ENCODE measurements at places on chromosomes 6 and 20.

- no peak for DNase-seq
These were observed 182.2 kb downstream of the COL12A1 start for GRCh38 chr6:75023634-75024033.

GRCh38 chr6:11645016-11645415 lies 107.5 kb downstream of the TMEM170B start:
- no peak for DNase-seq

DNA sequence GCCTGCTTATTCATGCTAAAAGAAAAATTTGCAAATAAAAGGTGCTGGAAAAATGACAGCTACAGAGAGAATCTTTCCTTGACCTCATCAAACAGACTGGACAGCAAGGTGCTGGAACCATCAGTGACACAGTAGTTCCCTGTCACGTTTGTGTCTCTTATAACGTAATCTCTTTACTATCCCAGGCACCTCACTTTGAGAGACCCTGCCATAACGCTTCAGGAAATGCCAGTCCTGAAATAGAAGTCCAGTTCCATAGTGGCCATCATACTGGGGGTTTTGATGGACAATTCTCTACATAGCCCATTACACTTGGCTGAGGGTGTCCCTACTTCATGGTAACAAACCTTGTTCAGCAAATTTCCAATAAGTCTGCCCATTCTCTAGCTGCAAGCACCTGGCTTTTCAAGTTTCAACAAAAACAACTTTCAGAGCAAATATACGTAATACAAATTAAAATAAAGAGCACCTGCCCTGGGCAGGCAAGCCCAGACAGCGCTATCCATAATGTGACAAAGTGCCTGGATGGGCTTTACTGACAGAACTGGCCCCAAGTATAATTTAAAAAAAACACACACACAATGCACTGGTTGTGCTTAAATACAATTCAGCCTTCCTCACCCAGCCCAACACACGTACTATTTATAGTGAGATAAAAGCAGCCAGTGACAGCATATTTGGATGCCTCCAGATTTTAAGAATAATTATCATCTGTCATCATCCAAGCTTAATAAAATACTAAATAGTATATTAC lies 38.7 kb downstream of the CNKSR3 start:
- no peak for DNase-seq

GRCh38 chr20:22814471-22815205 lies 220.5 kb upstream of the SSTR4 start:
- DNase-seq, result no peak

DNA sequence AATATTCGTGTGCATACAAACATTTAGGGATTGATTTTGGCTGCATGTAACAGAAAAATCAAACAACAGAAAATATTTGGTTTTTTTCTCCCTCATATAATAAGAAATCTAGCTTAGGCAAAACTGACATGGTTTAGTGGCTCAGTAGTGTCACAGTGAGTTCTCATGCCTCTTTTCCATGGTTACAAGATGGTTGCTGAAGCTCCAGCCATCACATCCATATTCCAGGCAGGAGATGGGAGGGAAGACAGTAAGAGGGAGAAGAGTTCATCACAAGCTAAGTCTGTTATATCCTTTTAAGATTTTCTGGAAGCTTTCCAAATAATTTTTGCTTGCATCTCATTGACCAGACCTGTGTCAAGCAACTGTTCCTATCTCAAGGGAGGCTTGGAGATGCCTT lies 267.2 kb upstream of the RNF24 start:
- DNase-seq, result no peak

DNA sequence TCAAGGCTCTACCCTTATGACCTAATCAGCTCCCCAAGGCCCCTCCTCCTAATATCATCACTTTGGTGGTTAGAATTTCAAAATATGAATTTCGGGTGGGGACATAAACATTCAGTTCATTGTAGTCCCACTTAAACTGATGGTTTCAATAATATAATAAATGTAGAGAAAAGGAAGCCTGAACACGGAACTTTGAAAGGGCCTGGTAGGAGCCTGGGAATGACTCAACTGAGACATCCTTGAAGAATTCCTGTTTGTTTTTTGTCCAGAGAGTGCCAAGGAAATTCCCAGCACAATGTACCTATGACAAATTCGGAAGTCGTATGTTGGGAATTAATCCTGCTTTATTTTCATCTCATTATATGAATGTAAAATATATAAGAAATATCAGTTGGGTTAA lies 457.9 kb downstream of the PLCB1 start:
- DNase-seq, result no peak

DNA sequence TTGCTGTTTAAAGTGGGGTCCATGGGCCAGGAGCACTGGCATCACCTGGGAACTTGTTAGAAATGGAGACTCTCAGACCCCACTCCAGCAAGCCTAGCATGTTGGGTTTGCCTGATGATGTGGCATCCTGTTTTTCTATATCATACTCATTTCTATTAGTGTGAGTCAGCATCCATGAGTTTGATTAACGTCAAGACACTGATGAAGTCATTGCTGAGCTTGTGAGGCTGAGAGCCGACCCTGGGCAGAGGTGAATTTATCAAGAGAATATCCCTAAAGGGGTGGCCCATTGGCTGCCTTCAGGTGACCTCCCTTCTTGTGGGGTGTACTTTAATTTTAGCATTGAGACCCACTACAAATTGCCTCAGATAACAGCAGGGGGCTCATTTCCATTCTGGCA lies 43.4 kb upstream of the RNF144B start:
- DNase-seq, result no peak

DNA sequence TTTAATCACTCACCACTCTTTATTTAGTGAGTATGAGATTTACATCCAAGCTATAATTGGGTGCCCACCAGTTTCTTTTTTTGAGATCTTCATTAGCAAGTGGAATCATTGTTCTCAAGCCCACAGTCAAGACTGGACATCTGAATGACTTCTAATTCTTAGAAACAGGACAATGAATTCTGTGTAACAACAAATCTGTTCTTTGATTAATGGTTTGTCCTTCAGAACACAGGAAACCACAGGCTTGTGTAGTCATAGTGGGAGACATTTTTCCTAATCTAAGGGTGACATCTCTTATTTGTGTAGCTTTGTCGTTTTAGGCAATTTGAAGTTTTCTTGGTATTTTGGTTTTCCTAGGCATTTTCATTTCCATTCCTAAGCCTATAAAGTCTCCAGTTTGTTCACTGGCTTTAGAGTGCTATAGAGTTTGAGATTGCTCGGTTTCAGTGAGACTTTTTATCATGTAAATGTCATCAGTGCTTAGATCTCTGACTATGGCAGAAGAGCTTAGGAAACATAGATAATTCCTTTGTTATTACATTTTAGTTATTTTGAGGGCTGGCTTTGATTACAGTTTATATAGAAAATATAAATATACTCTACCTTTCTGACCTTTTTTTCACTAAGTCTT lies 903.9 kb upstream of the MAP3K7 start:
- DNase-seq, result no peak

DNA sequence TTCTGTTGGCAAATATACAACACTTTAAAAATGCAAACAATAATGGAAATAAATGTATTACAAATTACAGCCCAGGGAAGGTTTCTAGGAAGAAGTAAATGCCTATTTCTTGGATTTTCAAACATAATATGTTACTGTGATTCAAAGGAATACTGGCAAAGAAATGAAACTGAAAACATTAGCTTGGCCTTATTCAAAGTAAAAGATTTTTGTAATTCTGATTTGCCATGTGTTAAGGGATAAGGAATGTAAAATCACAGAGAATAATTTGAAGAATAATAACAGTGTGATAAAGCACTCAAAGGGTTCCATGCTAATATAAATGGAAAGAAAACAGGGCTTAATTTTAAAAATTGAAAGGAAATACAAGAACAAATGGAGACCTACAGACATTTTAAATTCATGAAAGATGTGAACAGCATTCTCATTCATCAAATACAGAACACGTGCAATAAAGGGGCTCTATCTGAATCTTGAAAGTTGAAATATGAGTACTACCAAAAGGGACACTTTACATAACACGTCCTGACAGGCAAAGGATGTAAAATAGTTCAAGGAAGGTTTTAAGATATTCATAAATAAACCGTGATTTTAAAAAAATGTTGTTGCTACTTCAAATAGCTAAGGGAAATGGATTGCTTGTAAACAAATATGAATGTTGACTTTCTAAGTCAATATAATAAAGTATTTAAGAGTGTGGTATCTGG lies 138.1 kb downstream of the RFPL4B start:
- no peak for DNase-seq

DNA sequence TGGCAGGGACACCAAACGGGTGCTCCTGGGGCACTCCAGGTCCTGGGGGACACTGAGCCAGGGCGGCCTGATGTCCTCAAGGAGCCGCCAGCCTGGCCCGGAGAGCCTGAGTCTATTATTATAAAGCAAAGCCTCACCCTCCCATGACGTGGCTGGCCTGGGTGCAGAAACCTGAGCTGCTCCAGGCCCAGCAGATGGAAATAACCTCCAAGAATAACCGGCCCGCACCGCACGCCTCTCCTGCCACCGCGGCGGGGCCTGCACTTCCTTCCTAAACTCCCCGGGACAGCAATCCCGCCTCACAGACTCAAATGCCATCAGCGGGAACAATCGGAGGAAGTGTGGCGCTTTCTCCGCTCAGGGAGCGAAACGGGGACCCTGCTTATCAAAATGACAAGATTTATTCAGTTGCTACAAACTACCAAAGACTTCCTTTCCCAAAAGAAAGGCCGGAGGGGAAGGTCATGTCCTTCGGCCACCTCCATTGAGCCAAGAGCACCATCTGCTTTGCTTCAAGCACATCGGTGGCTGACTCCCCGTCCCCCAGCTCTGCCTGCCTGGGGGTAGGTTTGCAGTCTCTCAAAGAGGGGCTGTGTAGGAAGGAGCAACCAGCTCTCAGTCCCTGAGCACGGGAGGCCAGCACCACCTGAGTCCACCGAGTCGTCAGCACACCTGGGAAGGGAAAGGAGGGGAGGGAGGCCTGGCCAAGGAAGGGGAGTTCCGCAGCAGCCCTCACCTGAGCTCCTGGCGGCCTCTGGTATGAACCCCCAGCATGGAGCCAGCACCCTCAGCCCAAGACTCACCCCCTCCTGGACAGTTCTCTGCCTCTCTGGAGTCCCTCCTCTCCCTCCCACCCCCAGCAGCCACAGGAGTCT lies 78.6 kb upstream of the QKI start:
- no peak for DNase-seq

DNA sequence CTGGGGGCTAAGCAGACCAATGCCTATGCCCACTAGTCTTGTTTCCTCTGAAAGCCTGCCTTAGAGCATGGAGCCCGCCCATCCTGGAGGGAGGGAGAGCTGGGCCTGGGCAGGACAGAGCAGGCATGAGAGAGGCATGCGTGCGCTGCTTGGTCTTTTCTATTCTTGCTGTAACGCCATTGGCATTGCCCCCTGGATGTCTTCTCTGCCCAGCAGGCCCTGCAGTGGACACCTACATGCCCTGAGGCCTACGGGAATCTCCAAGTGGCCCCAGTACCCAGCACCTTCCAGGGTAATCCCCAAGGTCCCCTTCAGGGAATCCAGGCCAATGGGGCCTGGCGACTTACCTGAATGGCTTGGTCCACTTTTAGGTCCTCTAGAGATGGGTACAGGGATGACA lies 8.9 kb downstream of the SDCBP2 start:
- no peak for DNase-seq

DNA sequence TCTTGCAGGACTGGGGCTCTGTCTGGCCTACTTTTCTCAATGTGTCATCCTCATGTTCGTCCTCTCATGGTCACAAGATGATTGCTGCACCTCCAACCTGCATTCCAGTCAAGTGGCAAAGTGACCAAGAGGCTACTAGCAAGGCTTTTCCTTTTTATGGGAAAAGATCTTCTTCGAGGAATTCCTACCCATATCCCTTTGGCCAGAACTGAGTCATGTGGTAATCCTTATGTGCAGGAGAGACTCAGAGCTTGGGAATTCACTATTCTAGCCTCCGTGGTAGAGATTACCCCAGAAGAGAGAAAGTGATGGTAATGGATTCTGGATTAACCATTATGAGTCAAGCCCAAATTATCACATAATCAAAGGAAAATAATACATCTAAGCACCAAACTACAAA lies 162.7 kb downstream of the KCNQ5 start:
- no peak for DNase-seq

GRCh38 chr6:113328886-113329381 lies 528.2 kb upstream of the MARCKS start:
- DNase-seq, result no peak

DNA sequence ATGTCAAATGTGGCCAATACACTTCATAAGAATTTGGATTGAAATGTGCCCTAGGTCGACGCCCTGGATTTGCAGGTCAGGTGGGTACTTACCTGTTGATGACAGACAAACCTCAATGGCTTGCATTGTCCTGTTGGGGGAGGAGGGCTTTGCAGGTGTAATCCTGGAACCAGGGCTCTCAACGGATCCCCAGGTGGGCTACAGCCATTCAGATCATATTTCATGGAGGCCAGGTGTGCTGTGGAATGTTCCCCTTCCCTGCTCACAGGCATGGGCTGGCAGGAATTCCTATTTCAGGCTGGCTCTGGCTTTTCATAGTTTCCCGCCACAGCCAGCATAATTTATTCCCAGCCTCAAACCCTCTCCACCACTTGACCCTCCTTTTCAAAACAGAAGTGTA lies 254.7 kb downstream of the SMOC2 start:
- no peak for DNase-seq

DNA sequence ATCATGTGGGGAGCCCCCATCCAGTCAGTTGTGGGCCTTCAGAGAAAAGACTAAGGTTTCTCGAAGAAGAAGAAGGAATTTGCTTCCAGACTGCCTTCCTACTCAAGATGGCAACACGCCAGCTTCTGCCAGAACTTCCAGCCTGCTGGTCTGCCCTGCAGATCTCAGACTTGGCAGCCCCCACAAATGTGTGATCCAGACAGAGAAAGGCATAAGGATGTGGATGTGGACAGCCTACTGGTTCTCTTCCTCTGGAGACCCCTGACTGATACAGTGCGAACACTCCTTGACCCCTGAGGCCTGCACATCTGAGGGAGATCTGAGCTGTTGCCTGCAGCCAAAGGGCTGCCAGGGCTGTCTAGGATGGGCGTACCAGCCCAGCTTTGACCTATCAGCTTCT lies 8.6 kb downstream of the GABRR1 start:
- no peak for DNase-seq

GRCh38 chr6:159862103-159862502 lies 28.7 kb upstream of the MAS1 start:
- DNase-seq, result no peak

DNA sequence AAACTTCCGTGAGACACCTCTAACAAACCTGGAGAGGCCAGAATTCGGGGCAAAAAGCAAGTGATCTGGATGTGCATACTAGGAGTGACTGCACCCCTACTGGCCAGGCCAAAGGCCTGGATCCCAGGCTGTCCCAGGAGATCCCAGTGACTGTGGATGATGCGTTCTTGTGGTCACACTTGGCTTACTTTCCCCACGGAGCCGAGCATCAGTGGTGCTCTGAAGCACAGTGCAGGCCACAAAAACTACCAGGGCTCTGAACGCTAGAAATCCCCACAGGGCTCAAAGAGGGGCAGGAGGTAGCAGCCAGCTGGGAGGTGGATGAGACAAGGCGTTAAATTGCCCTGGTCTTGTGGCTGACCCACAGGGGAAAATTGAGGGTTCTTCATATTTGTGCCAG lies 7.1 kb downstream of the TRIM26 start:
- no peak for DNase-seq

- DNase-seq, result no peak
These were observed 23.1 kb downstream of the PAQR8 start for GRCh38 chr6:52385074-52385473.

Measured in stimulated activated CD4-positive, alpha-beta T cell treated with anti-CD3 and anti-CD28 coated beads, Interleukin-1b, Interleukin-23, amount 100 ng/mL, for 1 hour (primary cell).